NCI-H345 (cell line): ENCODE measurements at places on chromosomes 7 and 10.

DNA sequence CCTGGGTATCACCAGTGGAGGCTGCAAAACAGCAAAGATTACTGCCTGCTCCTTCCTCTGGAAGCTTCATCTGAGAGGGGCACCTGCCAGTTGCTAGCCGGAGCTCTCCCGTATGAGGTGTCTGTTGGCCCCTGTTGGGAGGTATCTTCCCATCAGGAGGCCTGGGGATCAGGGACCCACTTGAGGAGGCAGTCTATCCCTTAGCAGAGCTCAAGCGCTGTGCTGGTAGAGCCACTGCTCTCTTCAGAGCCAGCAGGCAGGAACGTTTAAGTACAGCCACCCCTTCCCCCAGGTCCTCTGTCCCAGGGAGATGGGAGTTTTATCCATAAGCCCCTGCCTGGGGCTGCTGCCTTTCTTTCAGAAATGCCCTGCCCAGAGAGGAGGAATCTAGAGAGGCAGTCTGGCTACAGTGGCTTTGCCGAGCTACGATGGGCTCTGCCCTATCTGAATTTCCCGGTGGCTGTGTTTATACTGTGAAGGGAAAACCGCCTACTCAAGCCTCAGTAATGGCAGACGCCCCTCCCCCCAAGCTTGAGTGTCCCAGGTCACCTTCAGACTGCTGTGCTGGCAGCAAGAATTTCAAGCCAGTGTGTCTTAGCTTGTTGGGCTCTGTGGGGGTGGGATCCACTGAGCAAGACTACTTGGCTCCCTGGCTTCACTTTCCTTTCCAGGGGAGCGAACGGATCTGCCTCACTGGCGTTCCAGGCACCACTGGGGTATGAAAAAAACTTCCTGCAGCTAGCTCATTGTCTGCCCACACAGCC, 19.6 kb downstream of the SEMA3E start:
- no peak for DNase-seq

DNA sequence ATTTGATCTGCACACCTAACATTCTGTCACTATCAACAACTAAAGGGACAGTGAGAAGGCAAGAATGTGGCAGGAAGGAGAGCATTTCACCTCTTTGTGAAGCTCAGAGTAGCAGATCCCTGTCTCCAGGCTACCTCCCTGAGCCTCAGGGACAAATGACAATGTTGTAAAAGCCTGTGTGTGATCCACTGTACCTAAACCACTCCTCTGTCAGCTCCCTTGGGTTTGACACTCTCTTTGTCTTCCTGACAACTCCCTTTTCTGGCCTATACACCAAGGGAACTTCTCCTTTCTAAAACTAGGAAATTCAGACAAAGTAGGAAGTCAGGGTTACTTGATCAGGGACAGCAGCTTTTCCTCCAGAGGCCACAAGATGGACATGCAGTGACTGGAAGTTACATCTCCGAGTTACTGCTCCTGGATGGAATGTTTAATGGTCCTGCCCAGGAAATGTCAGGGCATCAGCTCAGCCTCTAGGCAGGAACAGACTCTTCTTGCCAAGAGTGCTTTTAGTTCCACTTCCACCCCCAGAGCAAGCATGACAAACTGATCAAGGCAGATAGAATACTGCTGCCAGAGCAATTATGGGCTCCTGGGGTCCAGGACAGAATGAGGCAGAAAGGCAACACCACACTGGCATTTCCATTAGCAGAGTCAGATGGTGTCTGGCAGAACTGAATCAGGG, 1014.5 kb upstream of the LRRTM3 start:
- no peak for DNase-seq

GRCh38 chr10:43195557-43195956, 57.3 kb downstream of the CSGALNACT2 start:
- no peak for DNase-seq

DNA sequence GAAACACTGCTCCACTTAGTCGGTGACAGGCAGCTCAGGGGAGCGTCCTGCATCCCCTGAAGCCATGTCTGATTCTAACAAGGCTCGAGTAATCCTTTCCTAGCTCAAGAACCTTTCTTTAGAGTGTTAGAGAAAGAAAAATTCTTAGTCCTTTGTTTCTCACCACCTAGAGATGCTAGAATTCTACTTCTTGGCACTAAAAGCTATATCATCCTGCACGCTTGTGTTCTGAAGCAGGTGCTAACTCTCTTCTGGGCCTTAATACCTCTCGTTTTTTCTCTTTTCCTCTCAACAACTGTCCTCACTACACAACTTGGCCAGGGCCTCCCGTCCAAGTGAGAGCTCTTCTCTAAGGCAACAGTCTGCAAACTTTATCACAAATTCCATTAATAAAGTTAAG, at the start of gene LYZL2:
TSS of gene LYZL2 (minus strand) at position 101 of the 400 bp plus-strand sequence. CDS start 2,838 bp downstream, outside the sequence.
- DNase-seq, result no peak

DNA sequence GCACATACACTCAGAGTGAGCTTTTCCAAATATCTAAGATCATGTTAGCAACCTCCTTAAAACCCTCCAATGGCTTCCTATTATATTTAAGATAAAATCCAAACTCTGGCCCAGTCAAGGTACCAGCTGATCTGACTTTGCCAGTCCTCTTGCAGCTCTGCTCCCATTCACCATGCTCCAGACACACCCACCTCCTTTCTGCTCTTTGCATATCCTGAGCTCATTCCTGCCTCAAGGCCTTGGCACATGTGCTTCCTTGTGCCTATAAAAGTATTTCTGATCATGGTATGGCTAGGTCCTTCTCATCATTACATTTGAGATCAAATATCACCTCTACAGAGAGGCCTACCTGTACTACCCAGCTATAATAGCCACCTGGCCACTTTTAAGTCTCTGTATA, 27.5 kb downstream of the XPNPEP1 start:
- DNase-seq, result no peak

GRCh38 chr7:78203042-78203720, 404.6 kb downstream of the PHTF2 start:
- no peak for DNase-seq

- no peak for DNase-seq
These were observed 4.6 kb upstream of the SKAP2 start for GRCh38 chr7:26868841-26869495.

DNA sequence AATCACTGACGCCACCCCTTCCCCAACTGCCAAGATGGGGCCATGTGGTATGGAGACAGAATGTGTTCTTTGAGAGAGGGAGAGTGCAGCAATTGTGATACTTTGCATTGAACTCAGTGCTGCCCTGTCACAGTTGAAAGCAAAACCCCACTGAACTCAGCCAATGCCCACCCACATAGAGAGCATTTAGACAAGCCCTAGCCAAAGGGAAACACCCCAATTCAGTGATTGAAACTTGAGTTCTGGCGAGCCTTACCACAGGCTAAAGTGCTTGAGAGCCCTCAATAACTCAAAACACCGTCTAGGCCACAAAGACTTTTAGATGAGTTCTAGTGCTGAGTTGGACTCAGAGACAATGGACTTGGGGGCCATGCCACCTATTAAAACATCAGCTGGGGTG, 751.9 kb upstream of the POT1 start:
- no peak for DNase-seq

GRCh38 chr7:132049462-132050304, 493.3 kb upstream of the PODXL start:
- peak; percentile 17 for DNase-seq

- DNase-seq, result no peak
These were observed 228.4 kb upstream of the RHOBTB1 start for GRCh38 chr10:61172182-61172926.

- DNase-seq, result no peak
These were observed 128.9 kb downstream of the ZNF365 start for GRCh38 chr10:62502995-62503613.

DNA sequence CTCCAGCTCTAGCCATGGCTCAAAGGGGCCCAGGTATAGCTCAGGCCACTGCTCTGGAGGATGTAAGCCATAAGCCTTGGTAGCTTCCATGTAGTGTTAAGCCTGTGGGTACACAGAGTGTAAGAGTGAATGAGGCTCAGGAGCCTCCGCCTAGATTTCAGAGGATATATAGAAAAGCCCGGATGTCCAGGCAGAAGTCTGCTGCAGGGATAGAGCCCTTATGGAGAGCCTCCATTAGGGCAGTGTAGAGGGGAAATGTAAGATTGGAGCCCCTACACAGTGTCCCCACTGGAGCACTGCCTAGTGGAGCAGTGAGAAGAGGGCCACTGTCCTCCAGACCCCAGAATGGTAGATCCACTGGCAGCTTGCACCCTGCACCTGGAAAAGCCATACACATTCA, 240.8 kb upstream of the KLF14 start:
- DNase-seq, result no peak

GRCh38 chr10:73910764-73911552, at the start of gene PLAU:
TSS of gene PLAU (plus strand) at chr10:73911132. CDS start at chr10:73911556, 424 bp downstream.
- DNase-seq, result peak; percentile 21

DNA sequence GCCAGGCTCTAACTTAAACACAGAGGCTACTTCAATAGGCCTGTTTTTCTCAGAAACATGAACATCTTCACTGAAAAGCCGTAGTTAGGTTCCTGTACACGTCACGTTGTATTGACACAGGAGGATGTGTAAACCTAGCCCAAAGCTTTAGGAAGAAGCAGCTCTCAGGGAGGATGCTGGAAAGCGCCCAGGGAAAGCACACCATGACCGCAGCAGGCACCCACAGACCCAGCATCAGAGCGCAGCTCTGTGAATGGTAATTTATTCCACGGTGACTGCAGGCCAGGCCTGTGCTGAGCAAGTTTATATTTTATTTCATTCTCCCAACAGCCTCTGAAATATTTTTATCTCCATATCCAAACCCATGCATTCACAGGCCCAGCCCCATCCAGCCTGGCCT, 51.1 kb downstream of the ASB13 start:
- DNase-seq, result no peak

GRCh38 chr10:90424730-90425129, 433.1 kb downstream of the HTR7 start:
- no peak for DNase-seq

GRCh38 chr10:22548344-22548743, 166.0 kb downstream of the PIP4K2A start:
- no peak for DNase-seq

DNA sequence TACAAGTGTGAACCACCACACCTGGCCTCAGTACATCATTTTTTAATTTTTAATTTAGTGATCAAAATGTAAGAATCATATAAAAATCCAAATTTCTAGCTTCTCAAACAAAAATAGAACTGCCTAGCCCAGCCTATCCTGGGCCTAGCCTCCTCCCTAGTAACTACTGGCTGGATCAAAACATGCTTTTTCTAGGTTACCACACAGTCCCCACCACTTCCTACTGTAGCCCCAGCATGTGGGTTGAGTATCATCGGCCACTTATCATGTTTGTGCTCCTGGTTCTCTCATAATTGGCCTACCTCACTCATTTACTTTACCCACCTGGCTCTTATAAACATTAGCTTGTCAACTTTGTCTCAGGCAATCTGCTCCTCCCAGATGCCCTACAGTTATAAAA, 52.9 kb downstream of the DNAJC12 start:
- DNase-seq, result no peak

DNA sequence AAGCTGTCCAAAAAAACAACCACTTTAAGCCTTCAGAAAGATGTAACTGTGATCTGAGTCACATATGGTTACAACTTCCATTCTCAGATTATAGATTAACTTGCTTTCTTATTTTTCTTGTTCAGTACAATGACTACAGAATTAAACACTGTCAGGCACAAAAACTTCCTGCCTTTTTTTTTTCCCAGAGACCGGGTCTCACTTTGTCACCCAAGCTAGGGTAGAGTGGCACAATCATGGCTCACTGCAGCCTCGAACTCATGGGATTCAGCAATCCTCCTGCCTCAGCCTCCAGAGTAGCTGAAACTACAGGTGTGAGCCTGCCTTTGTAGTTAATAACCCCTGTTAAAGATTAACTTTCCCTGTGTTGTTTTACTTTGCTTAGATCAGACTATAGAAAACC, 163.2 kb downstream of the AVL9 start:
- DNase-seq, result no peak

DNA sequence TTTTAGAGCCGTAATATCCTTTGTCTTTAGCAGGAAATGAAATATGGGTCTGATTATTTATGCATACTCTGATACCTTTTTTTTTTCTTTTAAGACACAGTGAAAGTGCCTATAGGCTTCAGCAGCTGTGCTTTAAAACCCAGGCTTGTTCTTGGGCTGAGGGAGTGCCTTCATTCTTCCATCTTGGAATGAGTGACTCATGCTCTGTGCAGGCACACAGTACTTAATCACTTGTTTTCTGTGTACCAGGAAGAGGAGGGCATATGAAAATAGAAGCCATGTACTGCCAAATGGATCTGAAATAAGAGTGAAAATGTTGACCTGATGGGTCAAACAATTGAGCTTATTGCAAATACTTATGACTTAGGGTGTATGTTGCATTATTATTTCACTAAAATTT, 12.0 kb downstream of the INPP5F start:
- DNase-seq, result no peak

- no peak for DNase-seq
These were observed at the start of gene NEUROD6 for GRCh38 chr7:31340603-31341002. TSS of gene NEUROD6 (minus strand) at chr7:31340726. CDS start at chr7:31339268, 1,458 bp downstream.

GRCh38 chr10:28592953-28593352, 60.0 kb downstream of the WAC start:
- no peak for DNase-seq

DNA sequence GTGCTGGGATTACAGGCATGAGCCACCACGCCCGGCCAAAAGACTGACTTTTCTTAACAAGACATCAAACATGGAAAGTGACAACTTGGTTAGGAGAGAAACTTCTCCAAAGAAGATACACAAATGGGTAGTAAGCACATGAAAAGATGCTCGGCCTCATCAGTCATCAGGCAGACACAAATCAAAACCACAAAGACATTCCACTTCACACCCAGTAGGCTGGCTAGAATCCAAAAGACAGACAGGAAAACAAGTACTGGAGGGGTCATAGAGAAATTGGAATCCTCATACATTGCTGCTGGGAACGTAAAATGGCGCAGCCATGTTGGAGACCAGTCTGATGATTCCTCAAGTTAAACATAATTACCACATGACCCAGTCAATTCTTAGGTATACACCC, 16.4 kb downstream of the SEPHS1 start:
- DNase-seq, result no peak
